Substantia nigra (tissue), 51 donors: ENCODE measurements at places on chromosomes 16 and 17.

GRCh38 chr17:63960430-63960829 is 12.3 kb downstream of the SCN4A start:
- no peak for DNase-seq

DNA sequence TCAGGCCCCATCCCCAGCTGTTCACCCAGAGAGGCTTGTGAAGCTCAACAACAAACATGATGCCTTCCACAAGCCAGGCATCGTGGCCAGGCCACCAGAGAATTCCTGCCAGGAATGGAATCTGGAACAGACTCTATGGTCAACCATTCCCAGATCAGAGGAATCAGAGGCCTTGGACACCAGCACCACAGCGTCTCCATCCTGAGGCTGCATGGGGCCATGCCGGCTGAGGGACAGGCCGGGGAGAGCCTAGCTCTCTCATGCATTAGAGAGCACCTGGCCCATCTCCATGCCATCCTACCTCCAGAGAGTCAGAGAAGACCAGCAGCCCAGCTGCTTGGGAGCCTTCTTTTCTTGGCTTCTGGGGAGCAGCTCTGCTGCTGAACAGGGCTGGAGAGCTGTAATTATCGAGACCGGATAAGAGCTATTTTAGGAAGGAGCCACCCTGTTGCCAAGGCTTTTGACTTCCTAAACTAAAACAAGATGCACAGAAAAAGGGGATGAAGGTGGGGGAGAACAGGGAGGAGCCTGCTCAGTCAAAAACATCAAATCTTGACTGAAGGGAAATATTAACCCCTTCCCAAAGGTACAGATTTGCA is 24.5 kb upstream of the MTMR4 start:
- no peak for DNase-seq

- no peak for DNase-seq
Measured at GRCh38 chr16:27417047-27417671, 15.2 kb downstream of the IL21R start.

GRCh38 chr16:53507464-53508179 is 4.6 kb upstream of the AKTIP start:
- no peak for DNase-seq

- no peak for DNase-seq
Measured at GRCh38 chr17:34633351-34633750, 54.0 kb downstream of the TMEM132E start.

GRCh38 chr16:27483088-27483437 is 66.7 kb downstream of the GTF3C1 start:
- no peak for DNase-seq

DNA sequence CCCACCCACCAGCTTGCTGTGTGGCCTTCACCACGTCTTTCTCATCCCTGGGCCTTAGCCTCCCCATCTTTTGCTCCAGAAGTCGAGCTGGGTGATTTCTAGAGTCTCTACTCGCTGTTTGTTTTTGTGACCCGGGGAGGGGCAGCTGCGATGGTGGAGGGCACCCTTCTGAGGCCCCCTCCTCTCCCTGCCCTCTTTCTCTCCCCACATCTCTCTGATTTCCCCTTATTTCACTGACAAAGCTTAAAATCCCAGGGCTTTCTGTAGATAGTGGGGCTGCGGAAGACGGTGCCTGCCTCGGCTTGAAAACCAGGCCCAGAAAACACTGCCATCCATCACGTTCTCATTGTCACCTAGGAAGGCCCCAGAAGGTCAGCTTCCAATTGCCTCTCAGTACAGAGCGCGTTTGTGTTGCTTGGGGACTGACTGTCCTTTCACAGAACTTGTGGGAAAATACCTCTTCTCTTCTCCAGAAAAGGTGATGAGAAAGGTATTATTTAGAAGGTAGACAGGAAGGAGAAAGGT is 95.1 kb downstream of the NTN1 start:
- no peak for DNase-seq

GRCh38 chr17:40346765-40347158 is 17.8 kb downstream of the GJD3 start:
- DNase-seq, result no peak

DNA sequence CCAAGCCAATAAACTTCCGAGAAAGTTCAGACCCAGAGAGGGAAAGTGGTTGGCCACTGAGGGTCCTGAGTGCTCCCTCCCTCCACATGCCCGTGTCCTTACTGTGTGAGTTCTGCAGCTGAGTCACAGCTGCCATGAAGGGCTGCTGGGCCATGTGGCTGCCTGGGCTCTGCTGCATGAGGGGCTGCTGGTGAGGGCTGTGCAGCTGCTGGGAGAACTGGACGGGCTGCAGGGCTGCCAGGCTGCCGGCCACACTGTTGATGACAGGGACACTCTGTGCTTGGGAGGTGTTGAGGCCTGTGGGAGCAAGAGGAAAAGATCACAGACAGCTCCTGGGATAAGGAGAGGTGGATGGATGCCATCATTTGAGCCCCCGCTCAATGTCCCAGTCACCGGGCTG is 44.0 kb downstream of the HNF1B start:
- no peak for DNase-seq

DNA sequence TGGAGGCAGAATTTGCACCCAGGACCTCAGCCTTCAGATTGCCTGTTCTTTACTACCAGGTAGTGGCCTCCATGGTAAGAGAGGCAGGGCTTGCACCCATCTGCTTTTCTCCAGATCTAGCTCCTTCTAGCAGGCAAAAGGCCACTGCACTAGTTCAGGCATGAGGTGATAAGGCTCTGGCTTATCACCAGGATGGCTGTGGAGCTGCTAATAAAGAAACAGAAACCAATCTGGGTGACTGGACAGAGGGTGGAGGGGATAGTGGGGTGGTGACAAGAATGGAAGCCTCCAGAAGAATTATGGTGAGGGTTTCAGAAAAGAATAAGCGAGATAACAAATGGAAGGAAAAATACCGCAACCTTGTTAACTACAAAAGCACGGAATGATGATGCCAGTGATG is 15.5 kb upstream of the SUPT4H1 start:
- DNase-seq, result no peak

GRCh38 chr17:37219876-37220606 is 155.7 kb upstream of the C17orf78 start:
- DNase-seq, result no peak

DNA sequence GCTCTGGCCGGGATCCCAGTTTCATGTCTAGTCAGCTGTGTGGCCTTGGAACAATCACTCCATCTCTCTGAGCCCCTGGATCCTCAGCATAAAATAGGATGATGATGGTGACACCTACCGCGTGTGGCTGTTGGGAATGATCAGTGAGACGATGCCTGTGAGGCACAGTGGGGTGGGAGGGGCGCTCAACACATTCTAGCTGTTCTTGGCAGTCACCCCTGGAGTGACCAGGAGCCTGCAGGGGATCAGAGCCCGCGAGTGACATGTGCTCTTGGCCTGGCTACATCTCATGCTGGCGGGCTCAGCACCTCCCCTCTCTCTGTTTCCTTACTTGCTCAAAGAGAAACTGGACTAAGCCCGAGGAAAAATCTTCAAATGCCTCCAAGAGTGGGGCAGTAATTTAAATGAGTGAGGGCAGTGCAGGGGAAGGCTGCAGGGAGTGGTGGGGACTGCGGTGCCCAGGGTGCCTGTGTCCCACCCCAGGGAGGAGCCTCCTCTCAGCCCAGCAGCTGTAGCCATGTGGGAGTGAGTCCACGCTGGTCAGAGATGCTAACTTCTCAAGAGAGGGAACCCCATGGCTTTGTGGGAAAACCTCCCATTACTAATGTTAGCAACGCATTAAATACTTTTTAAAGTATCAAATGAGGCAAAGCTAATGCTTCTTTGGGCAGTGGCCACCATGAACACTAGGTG is 23.1 kb upstream of the DOK4 start:
- no peak for DNase-seq

GRCh38 chr16:25257470-25257955 is at the start of gene ZKSCAN2:
TSS of gene ZKSCAN2 (minus strand) at chr16:25257845. CDS start at chr16:25257127, 718 bp downstream.
- DNase-seq, result peak; percentile 84

- peak; percentile 87 for DNase-seq
Measured at GRCh38 chr17:45172541-45173286, 11.0 kb downstream of the HEXIM2 start.

GRCh38 chr17:15973834-15974233 is 25.7 kb downstream of the ZSWIM7 start:
- no peak for DNase-seq

DNA sequence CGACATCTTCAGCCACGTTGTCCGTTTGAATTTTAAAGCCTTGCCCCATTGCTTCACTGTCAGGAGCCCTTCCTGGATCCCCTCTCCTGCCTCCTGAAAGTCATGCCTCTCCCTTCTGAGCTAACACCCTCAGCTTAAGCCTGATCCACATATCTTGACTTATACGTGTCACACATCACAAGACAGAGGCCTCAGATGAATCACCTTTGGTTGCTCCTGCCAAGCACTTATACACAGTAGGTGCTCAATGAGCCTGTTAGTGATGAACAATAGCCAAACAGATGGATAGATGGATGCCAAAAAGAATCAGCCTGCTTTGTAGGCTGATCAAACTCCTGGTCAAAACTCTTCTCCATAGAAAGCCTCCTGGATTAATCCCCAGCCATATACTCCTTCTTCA is 31.8 kb downstream of the PITPNM3 start:
- no peak for DNase-seq

DNA sequence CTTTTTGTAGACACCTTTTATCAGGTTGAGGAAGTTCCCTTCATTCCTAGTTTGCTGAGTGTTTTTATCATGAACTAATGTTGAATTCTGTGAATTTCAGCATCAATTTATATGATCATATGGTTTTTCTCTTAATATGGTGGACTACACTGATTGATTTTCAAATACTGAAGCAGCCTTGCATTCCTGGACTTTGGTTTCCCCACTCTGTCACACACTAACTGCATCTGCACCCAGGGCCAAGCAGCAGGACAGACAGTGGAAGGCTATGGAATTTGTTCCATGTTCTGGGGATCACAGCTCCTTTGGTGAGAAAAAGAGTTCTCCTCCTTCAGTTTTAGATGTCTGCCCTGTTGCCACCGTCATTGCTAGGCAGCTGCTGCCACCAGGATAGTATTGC is 7.8 kb downstream of the TERF2 start:
- no peak for DNase-seq

DNA sequence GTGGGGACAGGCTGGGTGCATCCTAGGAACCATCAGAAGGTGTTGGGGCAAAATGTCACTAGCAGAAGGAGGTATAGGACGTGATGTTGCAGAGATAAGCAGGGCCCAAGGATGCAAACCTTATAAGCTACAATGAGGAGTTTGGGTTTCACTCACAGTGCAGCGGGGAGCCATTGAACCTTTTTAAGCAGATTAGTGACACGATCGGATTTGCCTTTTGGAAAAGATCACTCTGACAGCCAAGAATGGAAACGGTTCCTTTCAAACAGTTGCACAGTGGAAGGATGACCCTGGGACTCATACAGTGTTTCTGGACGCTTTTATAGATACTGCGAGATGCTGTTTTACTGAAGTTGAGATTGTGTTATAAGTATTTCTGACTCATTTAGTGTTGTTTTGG is 131.8 kb upstream of the CACNG3 start:
- no peak for DNase-seq

DNA sequence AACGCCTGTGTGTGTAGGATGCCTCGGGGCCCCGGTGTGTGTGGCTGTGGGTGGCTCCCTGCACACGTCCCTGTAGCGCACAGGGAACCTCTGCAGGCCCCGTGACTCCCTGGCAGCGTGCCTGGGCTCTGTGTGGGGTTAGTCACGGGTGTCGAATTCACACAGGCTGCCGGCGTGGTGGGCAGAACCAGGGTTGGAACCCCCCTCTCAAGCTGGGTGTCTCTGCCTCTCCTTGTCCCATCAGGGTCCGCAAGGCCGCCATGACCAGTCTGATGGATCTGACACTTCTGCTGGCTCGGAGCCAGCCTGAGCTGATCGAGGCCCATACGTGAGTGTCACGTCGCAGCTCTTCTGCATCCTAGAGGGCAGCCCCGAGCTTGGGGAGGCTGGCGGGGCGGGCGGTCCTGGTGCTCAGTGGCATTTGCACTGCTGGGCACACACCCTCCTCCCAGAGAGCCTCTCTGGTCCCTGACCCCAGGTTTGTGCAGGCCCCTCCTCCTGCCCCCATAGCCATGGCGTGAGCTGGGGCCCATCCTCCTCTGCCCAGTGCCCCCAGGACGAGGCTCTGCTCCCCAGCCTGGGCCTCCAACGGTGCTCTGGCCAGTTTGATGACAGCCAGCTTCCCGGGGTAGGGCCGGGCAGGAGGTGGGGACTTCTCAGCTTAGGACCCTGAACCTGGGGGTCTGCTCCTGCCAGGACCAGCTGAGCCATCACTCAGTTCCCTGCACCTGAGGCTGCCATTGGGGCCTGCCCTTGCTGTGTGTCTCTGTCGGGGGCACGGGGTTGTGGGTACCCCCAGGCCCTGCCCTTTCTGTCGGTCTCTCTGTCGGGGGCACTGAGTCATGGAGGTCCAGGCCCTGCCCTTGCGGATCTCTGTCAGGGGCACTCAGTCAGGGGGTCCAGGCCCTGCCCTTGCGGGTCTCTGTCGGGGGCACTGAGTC is 88.1 kb upstream of the ZNF750 start:
- no peak for DNase-seq

DNA sequence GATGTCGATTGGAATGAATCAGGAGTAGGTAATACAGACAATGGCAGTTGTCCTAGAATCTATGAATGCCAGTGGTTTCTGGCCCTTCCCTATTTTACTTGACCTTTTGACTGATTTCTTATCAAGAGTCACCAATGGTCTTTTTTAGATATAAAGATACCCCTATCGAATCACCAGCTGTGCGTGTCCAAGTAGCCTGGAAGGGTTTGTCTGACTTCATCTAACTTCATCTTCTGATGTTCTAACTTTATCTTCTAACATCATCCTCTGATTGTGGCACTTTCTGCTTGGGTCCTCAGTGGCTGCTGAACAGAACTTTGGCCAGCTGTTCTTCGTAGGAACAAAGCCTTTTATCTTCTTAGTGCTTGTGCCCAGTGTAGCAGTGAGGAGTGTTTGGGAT is 129.7 kb downstream of the MSI2 start:
- DNase-seq, result no peak

DNA sequence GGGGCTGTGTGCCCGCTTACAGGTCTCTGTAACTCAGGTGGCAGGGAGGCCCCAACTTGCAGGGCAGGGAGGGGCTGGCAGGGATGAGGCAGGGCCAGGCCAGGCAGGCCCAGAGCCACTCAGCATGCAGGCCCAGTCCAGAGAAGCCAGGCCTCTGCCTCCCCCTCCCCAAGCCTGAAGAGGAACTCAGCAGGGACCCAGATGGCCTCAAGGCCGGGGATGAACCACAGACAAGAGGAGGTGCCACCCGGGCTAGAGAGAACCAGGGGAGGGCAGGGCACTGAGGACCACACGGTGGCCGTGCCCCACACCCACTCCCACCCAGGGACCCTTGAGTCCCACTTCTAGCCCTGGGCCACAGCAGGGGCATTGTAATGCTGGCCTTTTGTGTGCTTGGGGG is 29.8 kb upstream of the EIF1 start:
- DNase-seq, result no peak

- DNase-seq, result no peak
Measured at GRCh38 chr17:76866774-76867577, 1.2 kb upstream of the MGAT5B start.

GRCh38 chr17:54944796-54945195 is 23.7 kb downstream of the COX11 start:
- DNase-seq, result no peak
